ENCODE measurements at places on chromosomes 11 and 22.
A peak's percentile ranks its signal among the peaks of the same experiment; 100 is the strongest.

- DNase-seq: no peak
Observed at GRCh38 chr11:98587884-98588283, 432.9 kb upstream of the CNTN5 start.

DNA sequence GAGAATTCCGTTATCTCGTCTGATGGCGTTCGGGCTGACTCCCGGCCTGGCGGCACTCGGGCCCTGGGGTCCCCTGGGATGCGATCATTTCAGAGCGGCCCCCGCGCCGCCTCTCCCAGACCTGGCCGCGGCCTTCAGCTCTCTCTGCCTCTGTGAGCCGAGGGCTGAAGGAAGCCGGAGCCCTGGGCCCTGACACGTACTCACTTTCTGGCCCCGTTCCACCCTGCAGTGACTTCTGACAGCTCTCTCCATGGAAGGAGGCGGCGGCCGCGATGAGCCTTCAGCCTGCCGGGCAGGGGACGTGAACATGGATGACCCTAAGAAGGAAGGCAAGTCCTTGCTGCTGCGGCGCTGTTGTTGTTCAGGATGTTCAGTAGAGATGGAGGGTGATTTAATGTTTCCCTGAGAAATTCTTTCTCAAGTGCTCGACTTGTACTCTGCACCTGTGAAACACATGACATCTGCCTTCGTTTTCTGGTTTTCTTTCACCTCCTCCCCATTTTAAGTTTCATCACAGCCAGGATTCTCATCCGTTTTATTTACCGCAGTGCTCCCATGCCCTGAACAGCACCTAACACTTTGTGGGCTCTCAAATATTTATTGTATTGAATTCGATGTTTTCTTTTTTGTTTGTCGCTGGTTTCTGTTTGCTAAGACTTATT lies 612 bp downstream of the GTSE1 start:
- no peak for DNase-seq

DNA sequence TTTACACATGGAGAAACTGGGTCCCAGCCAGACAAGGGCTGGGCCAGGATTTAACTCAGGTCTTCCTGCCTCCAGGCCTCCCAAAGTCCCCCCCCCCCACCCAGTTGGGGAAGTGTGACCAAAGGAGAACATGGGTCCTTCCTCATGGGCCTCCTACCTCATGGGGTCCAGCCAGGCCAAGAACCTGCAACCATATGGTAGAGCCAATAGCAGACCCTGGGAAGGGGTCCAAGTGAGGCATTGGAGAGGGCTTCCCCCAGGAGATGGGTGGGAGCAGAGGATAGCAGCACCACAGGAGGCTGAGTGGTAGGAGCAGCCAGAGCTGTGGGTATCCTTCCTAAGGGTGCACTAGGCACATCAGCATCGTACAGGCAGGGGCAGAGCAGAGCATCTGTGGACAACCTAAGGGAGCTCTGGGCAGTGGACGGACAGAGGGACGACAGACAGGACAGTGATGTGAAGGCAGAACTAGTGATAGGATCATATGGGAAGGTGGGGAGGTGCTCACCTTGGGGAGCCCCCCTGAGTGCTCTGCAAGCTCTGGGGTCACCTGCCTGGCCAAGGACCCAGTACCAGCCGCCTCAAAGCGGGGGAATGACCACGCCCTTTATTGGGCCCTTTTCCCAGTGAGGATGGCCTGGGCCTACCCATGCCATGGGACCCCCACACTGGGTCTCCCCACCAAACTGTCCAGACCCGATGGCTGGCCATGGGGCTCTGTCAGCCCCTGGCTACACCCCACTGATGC lies 4.5 kb downstream of the ARVCF start:
- no peak for DNase-seq

- DNase-seq: no peak
Observed at GRCh38 chr22:48536541-48537342, 1290.9 kb downstream of the BRD1 start.

- no peak for DNase-seq
Observed at GRCh38 chr11:133577403-133577802, 45.1 kb upstream of the OPCML start.

DNA sequence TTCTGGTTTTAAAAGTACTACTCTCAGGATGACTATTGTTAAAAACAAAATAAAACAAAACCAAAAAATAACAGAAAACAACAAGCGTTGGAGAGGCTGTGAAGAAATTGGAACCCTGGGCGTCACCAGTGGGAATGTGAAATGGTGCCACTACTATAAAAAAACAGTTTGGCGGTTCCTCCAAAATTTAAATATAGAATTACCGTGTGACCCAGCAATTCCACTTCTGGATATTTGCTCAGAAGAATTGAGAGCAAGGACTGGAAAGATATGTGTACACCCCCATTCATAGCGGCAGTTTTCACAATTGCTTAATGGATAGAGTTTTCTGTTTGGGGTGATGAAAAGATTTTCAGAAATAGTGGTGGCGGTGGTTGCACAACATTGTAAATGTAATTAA lies 8.6 kb downstream of the APOA4 start:
- no peak for DNase-seq

DNA sequence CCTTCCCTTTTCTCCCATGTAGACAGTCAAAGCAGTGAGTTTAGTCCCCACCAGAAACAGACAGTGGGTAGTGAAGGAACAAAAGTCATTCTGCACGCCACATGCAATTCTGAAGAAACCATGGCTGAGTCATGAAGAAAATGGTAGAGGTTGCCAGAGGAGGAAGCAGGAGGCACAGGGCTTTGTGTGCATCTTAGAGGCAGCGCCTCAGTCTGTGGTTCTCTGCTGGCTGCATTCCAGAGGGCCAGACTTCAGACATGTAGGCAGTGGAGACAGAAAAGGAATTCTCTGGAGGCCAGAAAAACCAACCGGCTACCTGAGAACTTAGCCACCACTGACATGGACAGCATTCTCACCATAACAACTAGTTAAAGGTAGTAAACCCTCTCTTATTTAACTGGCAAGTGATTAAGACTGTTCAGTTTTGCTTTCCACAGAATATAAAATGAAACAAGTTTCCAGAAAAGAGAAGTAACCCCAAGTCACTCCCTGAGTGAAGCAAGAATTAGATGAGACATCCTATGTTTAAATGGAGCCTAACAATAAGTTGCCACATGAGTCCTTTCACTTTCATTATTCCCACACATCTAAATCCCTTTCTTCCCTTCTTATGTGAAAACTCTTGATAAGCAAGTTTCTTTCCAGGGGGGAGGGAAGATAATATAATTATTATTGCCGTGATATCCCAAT lies 556.1 kb downstream of the SOX6 start:
- no peak for DNase-seq

DNA sequence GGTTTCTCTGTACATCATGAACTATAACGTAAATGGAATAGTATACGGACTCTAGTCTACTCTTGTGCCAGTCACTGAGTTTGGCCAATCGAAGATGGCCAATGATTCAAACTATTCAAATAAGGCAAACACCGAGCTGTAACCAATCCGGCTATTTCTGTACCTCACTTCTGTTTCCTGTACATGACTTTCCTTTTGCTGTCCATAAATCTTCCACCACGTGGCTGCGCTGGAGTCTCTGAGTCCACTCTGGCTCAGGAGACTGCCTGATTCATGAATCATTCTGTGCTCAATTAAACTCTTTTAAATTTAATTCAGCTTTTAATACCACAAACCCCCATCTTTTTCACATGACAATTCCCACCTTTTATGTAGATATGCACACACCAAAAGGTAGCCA lies 1.5 kb upstream of the JAML start:
- no peak for DNase-seq

- no peak for DNase-seq
Observed at GRCh38 chr11:94020777-94021481, at the start of gene HEPHL1. Gene HEPHL1, plus strand, starts transcription at chr11:94021354. Its CDS starts 15 bp downstream, at chr11:94021369.

GRCh38 chr11:33721426-33721825 lies 14.8 kb downstream of the CD59 start:
- DNase-seq: no peak

- no peak for DNase-seq
Observed at GRCh38 chr22:46112405-46112804, 37.9 kb upstream of the PPARA start.

DNA sequence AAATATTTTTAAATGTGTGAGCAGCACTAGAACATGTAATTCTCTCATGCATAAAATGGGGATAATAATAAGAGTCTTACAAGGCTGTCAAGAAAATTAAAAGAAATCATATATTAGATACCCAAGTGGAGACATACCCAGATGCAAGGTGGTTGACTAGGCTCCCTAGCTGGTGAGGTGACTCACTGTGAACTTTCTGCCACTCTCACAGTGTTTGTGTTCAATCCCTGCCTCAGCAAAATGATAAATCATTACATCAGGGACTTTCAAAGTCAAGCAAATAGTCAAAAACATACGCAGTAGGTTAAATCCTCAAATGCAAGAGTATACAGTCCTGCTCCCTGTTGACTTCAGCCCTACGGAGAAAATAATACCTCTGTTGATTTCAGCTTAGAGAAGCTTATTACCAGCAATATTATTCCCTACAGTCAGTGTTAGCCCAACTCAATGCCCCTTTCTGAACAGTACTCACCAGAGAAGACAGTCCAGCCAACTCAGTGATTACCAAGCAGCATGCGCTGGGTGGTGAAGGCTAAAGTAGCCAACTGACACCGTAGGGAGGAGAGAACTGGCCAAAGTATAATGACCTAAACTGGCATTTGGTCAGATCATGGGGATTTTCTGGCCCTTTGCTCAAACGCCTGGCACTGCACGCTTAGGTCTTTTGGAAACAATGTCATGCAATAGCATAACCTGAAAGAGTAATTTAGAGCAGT lies 73.1 kb upstream of the BARX2 start:
- no peak for DNase-seq

- no peak for DNase-seq
Observed at GRCh38 chr11:134126217-134126822, 57.4 kb downstream of the JAM3 start.

DNA sequence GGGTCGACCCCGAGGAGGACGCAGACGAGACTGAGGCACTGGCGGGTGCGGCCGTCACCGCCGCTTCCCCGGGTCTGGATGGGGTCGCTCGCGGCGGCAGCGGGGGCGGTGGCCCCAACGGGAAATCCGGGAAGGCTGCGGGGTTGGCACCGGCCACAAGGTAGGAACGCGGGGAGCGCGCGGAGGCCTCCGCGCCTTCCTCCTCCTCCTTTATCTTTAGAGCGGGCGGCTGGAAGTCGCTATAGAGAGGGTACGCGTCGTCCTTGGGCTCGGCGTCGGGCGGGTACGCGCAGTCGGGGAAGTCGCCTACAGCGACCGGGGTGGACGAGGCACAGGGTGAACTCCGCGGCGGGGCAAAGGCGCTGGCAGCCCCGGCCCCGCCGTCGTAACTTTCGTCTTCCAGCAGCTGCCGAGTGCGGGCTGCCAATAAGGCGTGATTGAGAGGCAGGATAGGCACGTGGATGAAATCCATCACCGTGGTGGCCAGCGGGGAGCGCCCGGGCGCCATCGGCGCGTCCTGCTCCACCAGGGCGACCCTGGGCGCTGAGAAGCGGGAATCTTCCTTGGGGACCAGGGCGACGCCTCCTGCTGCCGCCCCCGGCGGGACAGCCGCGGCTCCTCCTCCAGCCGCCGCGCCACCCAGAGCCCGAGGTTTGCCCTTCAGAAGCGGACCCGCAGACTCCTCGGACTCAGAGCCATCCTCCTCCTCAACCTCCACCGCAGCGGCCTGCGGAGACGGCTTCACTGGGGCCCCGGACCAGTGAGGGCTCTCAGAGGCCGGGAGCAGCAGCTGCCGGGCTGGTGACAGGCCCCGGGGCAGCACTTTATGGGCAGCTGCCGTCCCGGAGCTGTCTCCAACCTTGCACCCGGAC lies 1.7 kb downstream of the PGR start:
- DNase-seq: peak; percentile 74

GRCh38 chr11:47716692-47717091 lies 1.5 kb upstream of the AGBL2 start:
- no peak for DNase-seq

DNA sequence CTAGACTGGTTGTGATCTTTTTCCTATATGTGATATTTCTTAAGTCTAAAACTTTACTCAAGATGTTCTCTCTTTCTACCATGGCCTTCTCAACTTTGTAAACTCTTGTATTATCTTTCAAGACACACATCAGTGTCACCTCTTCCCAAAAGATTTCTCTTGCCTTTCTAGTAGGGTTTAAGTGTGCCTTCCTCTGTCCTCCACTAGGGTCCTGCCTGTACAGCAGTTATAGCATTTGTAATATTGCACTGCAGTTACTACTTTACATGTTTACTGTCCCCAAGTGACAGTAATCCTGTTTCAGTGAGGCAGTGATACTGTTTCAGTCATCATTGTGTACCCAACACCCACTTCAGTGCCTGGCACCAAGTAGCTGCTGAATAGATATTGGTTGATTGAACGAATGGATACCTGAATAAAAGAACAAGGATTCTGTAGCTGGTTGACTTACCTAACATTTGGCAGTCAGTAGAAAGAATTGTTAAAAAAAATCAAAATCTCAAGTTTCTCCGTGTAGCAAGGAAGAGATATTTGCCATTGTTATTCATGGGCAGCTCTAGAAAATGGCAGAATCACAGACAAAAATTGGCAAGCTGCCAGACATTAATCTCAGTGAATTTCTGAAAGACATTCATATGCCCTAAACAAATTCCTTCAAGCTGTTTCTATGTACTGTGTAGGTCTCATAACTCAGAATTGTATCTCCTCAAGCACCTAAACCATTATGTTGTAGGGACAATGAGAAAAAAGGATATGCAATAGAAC lies 79.4 kb downstream of the RBMXL2 start:
- no peak for DNase-seq

DNA sequence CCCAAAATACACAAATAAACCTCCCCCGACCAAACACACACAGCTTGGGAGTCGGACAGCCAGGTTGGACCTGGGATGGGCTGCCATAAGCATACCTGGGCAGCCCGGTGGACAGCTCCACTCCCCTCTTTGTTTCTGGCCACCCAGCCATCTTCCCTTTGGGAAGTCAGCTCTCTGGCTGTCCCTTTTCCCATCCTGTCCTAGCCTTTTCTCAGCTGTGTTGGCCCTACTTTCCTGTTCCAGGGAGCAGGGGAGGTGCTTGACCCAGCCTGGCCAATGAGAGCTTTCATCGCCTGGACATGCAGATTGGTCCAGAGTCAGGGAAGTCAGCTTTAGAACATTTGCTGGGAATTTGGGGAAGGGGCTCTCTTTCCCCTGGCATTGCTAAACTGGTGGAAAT lies 68.7 kb upstream of the NECTIN1 start:
- peak; percentile 29 for DNase-seq

Data from eye (tissue), 1 donor.